ENCODE measurements at places on chromosomes 2 and 18. TPM values are rescaled to one million over a fixed set of nuclear protein-coding genes. Genes with fewer than 3 reads are reported as not detected.

Gene ECEL1
- 3.7 TPM for polyA plus RNA-seq

Gene TLX2
- polyA plus RNA-seq, result 0.20 TPM

Gene MC4R
- polyA plus RNA-seq, result not detected

Gene C2orf92
- polyA plus RNA-seq, result 2.0 TPM

Gene NYAP2
- polyA plus RNA-seq, result 0.20 TPM

Gene GCG
- not detected for polyA plus RNA-seq

Gene YPEL5
- polyA plus RNA-seq, result 36.9 TPM

Gene POLR1B
- polyA plus RNA-seq, result 10.1 TPM

Gene UGGT1
- polyA plus RNA-seq, result 15.5 TPM

Gene MROH2A
- not detected for polyA plus RNA-seq

Gene SLC30A3
- polyA plus RNA-seq, result 7.4 TPM

Gene CHST10
- polyA plus RNA-seq, result 15.6 TPM

Gene LMAN1
- polyA plus RNA-seq, result 18.4 TPM

Gene MAPK4
- 28.3 TPM for polyA plus RNA-seq

Gene SLC8A1
- polyA plus RNA-seq, result 7.6 TPM

Gene ANKRD30BL
- polyA plus RNA-seq, result not detected

Gene PARD6G
- polyA plus RNA-seq, result 7.0 TPM

Gene DIPK1C
- 10.0 TPM for polyA plus RNA-seq

Gene CCDC138
- 1.7 TPM for polyA plus RNA-seq

Gene ADAM23
- 6.0 TPM for polyA plus RNA-seq

Gene NEUROD1
- polyA plus RNA-seq, result 3.3 TPM

Gene CFC1
- 3.1 TPM for polyA plus RNA-seq

Gene KIAA2012
- polyA plus RNA-seq, result 0.42 TPM

Gene SFXN5
- polyA plus RNA-seq, result 42.2 TPM

Gene CAVIN2
- 7.8 TPM for polyA plus RNA-seq

Gene EPHA4
- polyA plus RNA-seq, result 6.1 TPM

Gene ASB1
- 25.8 TPM for polyA plus RNA-seq

Gene ALLC
- not detected for polyA plus RNA-seq

Gene WDCP
- 7.8 TPM for polyA plus RNA-seq

Gene TBR1
- 9.4 TPM for polyA plus RNA-seq

Gene C2orf80
- 3.3 TPM for polyA plus RNA-seq

Gene CBLN2
- 12.4 TPM for polyA plus RNA-seq

Gene LGALSL
- polyA plus RNA-seq, result 2.5 TPM

Gene WDR35
- polyA plus RNA-seq, result 6.7 TPM

Gene CFAP65
- 0.61 TPM for polyA plus RNA-seq

Gene LYPD6B
- polyA plus RNA-seq, result 0.22 TPM

Gene UGT1A5
- polyA plus RNA-seq, result not detected
